Frontal cortex (tissue), 4 donors: ENCODE measurements at places on chromosomes 7 and 10.

DNA sequence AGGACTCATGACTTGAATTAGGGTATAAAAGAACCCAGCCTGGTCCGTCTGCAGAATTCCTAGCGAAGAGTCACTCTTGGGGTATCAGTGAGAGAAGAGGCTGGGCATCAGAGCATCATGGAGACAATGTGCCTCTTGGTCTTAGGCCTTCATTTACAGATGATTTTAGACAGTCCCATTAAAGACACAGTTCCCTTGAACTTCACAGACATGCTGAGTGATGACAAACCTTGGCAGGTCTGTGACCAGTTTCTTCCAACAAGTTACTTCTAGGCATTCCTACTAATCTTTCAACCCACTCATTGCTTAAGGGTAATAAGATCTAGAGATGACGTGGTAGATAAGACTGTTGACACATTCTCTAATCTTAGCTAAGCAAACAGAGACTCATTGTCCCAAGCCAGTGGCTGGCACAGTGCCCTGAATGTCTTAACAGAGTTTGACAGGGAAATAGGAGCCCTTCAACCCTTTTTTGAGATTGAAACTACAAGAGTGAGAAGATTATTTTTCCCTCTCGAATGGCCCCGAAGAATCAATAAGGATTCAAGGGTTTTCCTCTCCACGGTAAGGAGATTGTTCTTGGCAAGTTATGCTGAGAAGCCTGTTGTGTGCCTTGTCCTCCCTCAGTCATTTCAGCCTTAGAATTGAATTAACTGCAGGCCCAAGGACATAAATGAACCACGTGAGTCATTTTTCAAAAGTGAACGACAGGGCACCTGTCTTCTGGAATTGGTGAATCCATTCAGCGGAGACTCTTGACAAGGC, 281.1 kb downstream of the CCDC3 start:
- DNase-seq: no peak

GRCh38 chr10:26567351-26567721, 129.2 kb downstream of the APBB1IP start:
- DNase-seq: no peak

DNA sequence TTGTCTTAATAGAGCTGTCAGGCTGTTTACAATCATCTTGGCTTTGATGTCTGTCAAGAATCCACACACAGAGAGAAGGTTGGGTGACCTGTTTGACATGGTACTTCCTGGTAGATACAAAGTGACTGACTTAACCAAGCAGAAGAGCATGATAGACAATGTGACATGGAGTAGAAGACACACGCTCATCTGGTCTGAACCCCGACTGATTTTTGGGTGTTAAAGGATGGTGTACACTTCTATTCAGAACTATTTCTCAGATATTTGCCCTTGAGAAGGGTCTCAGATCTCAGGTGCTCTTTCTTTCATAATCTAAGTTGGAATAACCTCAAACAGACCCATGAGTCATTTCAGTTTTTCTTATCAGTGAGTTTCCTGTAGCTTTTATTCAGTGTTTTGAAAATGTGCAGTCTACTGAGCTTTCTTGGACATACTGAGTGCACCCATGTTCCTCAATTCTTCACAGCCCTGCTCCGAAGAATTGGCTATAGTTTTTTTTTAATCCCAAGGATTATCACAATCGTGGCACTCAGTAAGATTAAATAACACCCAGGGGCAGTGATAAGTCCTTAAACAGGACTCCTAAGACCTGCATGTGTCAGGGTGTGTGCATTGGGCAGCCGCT, 46.4 kb upstream of the NXPH1 start:
- DNase-seq: no peak

GRCh38 chr7:17501441-17502212, 203.2 kb downstream of the AHR start:
- no peak for DNase-seq

DNA sequence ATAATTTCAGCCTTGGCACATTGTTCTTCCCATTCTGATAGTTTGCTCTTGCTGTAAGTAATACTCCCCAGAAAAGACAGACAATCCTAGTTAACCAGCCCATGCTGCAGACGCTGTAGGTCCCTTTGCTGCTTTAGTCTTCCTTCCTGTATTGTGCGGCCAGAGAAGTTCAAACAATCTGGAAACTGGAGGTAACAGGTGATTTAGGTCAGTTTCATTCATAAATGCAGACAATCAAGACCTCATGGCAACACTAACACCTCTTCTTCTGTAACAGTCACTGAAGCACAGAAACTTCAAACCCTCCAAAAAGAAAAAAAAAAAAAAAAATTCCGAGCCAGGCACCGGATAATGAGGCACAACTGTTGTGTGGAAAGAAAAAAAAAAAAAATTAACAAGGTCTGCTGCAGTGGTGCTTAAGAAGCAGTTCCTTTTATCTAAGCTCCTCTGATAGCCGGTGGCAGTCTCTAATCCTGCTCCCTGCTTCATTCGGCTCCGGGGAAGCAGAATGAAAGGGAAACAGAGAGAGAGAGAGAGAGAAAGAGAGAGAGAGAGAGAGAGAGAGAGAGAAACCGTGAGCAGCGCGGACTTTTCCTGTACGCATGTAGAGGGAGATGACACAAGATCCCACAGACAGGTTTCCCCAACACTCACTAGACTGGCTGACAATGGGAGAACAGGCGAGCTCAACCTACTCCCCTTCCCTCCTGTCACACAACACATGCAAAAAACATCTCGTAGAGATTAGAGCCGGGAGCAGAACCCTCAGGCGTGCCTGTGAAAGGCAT, at the start of gene SEMA3A:
SEMA3A (minus strand) TSS at position 306 of the 788 bp plus-strand sequence; CDS start at position 103, 203 bp downstream.
- DNase-seq: no peak

DNA sequence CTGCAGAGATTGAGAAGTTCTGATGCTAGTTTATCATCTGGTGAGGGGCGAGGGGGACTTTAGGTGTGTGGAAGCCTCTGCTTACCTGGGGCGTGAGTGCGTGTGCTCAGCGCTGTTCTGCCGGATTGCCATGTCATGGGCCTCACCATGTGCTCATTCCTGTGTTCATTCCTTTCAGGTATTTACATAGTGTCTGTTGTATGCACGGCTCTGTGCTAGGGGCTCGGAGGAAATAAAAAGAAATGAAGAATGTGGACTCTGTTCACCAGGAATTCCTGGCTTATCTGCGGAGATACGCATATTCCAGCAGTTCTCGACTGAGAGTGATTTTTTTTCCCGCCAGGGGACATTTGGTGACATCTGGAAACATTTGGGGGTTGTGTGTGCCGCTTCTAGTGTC, 152.0 kb downstream of the CAMK1D start:
- no peak for DNase-seq
